ENCODE measurements at places on chromosomes 2 and 18. TPM values are rescaled to one million over a fixed set of nuclear protein-coding genes. Genes with fewer than 3 reads are reported as not detected.

DNA sequence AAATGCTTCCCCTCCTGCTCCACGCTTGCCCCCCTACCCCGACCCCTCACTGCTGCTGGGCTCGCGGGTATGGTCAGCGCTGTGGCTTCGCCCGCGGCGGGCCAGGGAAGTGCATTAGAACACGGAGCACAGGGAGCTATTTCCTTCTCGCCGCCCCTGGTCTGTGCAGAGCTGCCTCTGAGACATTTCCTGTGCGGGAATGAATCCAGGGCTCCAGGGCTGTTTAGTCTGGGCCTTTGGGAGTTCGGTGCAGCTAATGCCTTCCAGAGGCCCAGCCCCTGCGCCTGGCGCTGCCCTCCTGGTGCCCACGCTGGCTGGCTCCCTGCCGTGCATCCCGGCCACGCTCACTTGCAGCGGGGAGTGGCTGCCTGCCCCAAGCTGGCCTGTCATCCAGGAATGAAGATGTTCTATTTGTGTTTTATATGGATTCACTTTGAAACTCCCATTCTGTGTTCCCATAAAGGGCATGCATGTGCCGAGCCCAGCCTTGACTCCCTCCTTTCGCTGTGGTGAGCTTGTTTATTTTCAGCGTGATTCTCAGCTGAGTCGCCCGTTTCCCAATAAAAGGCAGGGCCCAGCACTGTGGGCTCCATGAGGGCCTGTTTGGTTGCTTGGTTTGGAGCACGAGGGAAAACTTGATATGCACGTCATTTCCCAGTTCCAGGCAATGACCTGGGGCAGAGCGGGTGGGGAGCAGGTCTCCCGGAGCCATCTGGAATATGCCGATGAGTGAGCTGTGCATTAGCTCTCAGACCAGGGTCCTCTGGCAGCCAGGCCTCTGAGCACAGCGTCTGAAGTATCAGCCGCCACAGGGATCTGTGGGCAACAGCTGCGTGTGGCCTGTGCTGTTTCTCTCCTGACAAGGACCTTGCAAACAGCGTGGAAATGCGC is 42.7 kb downstream of the SH3RF3 start:
- peak; percentile 98 for DNase-seq

ACKR3 gene
- total RNA-seq: 8.5 TPM

GRCh38 chr2:130966775-130967490 is 126.3 kb downstream of the FAM168B start:
- DNase-seq: no peak

DNA sequence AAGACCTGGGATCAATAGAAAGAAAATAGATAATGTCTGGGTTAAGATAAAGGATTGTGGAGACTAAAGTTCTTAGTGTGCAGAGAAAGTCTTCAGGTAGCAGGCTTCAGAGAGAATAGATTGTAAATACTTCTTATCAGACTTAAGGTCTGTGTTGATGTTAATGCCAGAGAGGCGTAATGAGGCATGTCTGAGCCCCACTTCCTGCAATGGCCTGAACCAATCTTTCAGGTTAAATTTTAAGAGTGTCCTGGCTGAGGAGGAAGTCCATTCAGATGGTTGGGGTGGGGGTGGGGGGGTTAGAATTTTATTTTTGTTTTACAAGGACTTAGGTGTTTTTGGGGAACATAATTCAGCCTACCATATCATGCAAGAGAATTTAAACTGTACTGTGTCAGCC is 129.5 kb downstream of the EVA1A start:
- no peak for DNase-seq

DNA sequence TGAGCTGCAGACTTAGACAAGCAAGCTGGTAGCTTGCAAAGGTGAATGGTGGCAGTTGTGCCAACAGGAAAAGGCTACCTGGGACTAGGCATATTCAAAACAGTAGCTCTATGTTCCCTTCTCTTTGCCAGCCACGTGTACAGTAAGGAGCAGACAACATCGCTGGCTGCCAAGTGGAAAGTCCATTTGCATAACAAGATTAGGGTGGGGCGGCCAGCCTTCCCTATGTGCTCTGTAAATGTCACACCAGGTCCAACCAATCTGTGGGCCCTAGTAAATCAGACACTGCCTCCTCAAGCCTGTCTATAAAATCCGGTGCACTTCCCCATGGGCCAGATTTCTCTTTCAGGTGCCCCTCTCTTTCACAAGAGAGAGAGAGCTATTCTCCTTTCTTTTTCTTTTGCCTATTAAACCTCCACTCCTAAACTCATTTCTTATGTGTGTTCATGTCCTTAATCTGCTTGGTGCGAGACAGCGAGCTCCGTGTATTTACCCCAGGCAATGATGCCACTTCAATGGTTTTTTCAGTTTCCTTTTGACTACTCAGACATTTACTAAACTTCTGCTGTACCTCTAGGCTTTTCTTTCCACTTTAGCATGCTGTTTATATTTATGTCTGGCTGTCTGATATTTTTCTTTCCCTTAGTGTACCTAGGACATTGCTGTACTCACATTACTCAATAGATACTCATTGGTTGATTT is 297.4 kb upstream of the GCFC2 start:
- no peak for DNase-seq

- DNase-seq: no peak
These were observed 89.6 kb upstream of the SETBP1 start for GRCh38 chr18:44590956-44591670.

DNA sequence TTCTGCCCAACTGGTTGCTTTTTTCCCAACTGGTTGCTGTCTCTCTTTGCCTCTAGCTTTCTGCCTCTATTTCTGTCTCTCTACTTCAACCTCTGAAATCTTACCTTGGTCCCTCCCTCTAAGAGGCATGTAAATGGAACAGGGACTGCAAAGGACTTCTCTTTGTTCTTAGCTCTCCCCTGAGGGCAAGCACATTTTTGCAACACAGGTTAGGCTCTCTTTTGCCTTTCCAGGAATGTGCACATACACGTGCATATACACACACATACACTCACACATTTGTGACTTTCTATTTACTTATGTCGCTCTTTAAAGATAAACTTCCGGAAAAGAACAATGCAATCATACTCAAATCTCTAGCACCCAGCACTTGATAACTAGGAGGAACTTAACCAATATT is 262.6 kb upstream of the DDX18 start:
- DNase-seq: no peak

STPG4 gene
- total RNA-seq: not detected

DNA sequence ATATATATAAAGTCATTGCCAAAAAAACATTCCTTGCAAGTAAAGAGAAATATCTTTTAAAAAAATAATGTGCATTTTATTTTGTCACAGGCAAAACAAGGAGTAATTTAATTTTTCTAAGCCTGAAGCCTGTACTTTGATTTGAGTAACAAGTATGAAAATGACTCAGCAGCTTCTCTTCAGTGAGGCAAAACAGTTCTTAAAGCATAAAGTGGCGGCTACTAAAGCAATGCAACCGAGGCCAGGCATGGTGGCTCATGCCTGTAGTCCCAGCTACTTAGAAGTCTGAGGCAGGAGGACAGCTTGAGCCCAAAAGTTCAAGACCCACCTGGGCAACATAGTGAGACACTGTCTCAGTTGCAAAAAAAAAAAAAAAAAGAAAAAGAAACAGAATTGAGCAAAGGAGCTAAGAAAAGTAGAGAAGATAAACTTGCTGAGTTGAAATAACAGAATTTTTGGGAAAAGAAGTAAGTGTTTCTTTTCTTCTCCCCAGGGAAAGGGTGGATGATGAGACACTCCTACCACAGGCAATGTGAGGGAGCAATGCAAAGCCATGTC is 29.6 kb downstream of the DOK1 start:
- no peak for DNase-seq

DNA sequence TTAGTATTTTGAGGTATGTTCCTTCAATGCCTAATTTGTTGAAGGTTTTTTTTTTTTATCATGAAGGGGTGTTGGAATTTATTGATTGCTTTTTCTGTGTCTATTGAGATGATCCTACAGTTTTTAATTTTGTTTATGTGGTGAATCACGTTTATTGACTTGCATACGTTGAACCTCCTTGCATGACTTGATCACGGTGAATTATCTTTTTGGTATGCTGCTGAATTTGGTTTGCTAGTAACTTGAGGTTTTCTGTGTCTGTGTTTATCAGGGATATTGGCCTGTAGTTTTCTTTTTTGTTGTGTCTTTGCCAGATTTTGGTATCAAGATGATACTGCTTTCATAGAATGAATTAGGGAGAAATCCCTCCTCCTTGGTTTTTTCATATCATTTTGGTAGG is 23.9 kb downstream of the CLIP4 start:
- DNase-seq: no peak

GRCh38 chr2:216793386-216793785 is 66.5 kb downstream of the TNP1 start:
- DNase-seq: no peak

ACTR1B gene
- total RNA-seq: 28.3 TPM

GRCh38 chr2:7619203-7619970 is 702.2 kb downstream of the RNF144A start:
- no peak for DNase-seq

DNA sequence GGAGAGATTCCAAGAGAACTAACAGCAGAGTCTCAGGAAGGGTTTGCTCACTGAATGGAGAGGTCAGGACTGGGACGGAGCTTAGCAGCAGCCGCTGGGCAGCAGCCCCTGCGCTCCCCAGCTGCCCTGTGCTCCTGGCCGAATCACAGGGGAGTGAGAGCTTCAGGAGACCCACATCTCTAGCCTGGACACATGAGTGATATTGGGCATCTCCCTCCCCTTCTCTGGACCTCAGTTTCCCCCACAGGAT is 511 bp downstream of the MATN3 start:
- DNase-seq: no peak
